ENCODE measurements at places on chromosomes 13 and 19.
A peak's percentile ranks its signal among the peaks of the same experiment; 100 is the strongest.

- DNase-seq = no peak
These were observed 21.6 kb downstream of the VASP start for GRCh38 chr19:45528744-45529419.

GRCh38 chr13:37443538-37443937, 155.0 kb downstream of the POSTN start:
- DNase-seq = no peak

- peak; percentile 55 for DNase-seq
These were observed 6.3 kb upstream of the JUNB start for GRCh38 chr19:12784871-12785430.

DNA sequence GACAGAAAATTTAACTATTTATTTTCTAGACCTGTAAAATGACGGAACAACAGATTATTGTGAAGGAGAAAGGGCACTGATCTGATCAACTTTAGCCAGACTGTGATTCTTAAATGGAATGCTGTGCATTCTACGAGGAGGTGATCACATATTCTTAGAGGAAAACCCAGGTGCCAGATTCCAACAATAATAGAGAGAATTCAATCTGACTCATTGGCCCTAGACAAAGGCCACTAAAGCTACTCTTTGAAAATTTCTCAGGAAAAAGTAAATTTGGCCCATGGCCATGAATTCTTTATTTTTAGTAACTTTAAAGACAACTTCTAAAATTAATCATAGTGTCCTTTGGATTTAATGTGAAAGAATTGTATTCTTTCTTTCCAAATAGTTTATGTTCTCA, 58.6 kb upstream of the POSTN start:
- DNase-seq = no peak

GRCh38 chr13:91141543-91142061, 205.9 kb upstream of the MIR17HG start:
- no peak for DNase-seq

- DNase-seq = no peak
These were observed 16.5 kb downstream of the MIER2 start for GRCh38 chr19:328025-328505.

- DNase-seq = no peak
These were observed 139.8 kb downstream of the MIPEP start for GRCh38 chr13:23749288-23749873.

DNA sequence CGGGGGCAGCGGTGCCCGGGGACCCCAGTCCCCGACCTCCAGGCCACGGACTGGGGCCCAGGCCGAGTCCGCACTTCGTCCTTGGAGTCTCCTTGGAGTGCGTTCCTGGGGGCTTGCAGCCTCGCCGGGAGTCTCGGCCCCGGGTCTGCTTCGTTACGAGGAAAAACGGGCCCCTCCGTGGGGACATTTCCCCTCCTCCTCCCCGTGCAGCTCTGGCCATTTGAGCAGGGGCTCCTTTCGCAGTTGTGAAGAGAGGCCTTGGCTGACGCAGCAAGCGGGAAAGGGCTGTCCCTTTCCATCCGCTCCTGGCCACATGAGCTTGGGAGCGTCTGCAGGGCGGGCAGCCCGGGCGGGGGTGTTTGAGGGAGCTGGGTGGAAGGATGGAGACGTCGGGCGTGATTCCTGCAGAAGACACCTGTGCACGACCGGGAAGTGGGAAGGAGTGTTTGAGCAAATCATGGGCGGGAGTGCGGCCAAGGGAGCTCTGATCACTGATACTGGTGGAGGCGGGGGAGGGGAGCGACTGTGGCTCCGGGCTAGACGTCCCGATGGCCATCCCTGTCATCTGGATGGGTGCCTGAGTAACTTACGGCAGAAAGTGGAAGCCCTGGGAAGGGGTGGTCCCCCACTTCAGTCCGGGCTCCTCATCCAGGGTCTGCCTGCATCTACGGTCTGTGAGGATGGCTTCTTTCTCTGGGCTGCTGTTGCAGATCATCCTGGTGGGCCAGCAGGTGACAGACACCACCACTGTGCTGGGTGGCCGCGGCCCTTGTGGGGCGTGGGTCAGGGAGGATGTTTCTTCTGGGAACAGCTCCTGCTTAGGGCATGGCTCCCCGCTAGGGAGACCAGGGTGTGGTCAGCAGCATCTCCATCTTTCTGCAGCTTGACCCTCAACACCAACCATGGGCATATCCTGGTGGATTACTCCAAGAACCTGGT, 736 bp downstream of the GPI start:
- no peak for DNase-seq

DNA sequence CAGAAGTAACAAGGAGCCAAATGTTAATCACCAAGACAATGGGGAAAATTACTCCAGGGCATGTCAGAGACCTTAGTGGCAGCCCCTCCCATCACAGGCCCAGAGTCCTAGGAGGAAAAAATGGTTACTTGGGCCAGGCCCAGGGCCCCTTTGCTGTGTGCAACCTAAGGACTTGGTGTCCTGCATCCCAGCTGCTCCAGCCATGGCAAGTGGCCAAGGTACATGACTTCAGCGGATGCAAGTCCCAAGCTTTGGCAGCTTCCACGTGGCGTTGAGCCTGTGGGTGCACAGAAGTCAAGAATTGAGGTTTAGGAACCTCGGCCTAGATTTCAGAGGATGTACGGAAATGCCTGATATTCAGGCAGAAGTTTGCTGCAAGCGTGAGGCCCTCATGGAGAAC, 46.7 kb downstream of the OR10H4 start:
- no peak for DNase-seq

GRCh38 chr13:31965361-31966066, 66.1 kb upstream of the FRY start:
- DNase-seq = peak; percentile 28

- DNase-seq = no peak
These were observed 30.9 kb upstream of the MED4 start for GRCh38 chr13:48125794-48126228.

GRCh38 chr13:29886446-29886845, 36.0 kb upstream of the UBL3 start:
- DNase-seq = peak; percentile 27

DNA sequence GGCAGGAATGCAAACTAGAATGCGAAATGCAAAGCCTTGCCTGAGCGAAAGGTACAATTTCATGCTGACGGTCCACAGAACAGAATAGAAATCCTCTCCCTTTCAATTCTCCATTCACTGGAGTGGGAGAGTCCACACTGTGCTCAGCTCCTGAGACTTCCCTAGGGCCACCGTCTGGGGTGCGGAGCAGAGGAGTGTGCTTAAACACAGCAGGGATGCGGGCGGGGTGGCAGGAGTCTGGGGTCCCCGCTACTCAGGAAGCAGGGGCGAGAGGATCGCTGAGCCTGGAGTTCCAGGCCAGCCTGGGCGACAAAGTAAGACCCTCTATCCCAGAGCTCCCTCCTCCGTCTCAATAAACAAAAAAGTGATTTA, 552 bp upstream of the ZNF816 start:
- DNase-seq = no peak

- DNase-seq = no peak
These were observed 54.2 kb downstream of the KDM4B start for GRCh38 chr19:5023128-5023571.

DNA sequence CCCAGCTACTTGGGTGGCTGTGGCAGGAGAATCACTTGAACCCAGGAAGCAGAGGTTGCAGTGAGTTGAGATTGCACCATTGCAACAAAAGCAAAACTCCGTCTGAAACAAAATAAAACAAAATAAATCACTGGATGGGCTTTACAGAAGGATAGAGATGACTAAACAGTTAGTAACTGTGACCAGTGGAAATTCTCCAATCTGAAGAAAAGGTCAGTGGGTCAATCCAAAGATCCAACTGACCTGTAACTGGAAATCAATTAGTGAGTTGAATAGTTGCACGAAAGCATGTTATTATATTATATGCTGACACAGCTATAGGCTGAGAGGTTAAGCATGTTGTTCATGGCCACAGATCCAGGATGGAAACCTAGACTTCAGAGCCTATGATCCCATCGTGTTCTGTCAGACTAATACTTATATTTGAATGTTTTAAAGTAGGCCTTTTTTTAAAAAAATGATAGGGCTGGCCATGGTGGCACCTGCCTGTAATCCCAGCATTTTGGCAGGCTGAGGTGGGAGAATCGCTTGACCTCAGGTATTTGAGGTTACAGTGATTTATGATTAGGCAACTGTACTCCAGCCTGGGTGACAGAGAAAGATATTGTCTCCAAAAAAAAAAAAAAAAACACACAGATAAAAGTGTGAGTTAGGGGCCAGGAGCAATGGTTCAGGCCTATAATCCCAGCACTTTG, 1.4 kb downstream of the ECH1 start:
- DNase-seq = no peak

GRCh38 chr19:38786572-38787265, 2.3 kb upstream of the LGALS7B start:
- DNase-seq = no peak

DNA sequence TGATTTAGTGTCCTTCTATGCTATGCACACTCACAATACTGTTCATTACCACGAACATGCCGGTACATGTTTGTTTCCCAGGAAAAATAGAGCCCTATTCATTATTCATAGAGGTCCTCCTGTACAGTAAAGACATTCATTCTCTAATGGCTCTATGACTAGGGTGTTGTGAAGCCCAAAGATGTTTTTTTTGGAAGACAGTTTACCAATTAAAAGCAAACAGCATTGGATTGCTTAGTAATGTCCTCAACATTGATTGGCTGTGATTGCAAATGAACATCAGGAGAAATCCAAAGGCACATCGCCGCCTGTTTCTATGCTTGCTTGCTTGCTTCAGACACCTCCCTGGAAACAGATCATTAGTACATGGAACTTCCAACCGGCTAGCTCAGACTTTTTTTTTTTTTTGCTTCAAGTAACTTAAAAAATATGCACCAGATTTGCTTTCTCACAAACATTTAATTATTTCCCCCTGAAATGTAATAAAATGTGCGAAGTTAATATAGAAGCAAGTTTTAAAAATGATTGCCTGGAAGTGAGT, 8.8 kb upstream of the GPC6 start:
- DNase-seq = no peak

- DNase-seq = peak; percentile 100
These were observed 481 bp upstream of the CNOT3 start for GRCh38 chr19:54136864-54137698.

GRCh38 chr13:71517004-71517403, 350.0 kb downstream of the DACH1 start:
- no peak for DNase-seq

GRCh38 chr19:3570606-3571011, 2.1 kb upstream of the HMG20B start:
- no peak for DNase-seq

GRCh38 chr13:111049791-111050538, 65.1 kb upstream of the ARHGEF7 start:
- peak; percentile 16 for DNase-seq

GRCh38 chr19:38773469-38774177, at the start of gene LGALS7:
LGALS7 (minus strand) TSS chr19:38773517; CDS start chr19:38773492, 25 bp downstream.
- DNase-seq = no peak

DNA sequence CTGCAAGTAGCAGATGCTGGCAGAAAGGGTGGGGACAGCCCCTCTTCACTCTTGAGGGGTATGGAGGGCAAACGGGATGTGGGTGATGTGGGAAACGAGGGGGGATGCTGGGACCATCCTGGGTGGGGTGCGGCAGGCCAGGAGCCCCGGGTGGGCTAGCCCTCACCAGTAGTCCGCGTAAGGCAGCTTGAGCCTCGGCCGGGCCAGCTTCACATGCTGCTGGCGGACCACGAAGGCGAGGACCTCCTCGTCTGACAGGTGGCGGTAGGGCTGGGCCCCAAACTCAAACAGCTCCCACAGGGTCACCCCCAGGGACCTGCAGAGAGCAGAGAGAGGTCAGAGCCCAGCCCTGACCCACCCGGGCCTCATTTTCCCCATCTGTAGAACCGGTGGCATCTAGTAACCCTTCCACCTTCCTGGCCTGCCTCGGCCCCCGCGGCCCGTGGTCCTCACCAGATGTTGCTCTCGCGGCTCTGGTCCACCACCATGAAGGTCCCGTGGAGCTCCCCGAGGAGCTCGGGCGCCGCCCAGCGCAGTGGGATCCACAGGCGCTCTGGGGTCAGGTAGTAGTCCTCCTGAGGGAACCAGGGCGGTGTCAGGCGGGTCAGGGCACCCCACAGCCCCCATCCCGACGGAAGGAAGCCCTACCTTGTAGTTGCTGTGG, 10.7 kb downstream of the LMTK3 start:
- DNase-seq = no peak

DNA sequence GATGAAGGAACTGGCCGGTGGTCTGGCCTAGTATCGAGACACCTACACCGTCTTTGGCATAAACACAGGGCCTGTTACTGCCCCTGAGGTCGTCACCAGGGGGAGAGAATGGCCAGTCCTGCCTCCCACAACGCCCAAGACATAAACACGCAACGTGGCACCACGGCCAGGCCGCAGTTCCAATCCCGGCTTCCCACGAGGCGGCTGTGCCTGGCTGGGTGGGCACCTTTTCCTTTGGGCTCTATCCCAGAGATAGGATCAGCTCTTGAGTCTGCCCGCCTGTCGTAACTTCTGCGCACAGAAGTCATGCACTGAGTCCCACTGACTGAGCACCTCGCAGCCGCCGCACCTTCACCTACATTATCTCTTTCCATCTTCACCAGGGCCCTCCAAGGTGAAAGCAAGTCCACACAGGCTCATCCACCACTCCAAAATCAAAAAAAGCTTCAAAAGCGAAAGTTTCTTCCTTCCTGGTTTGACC, 1.1 kb downstream of the MIER2 start:
- DNase-seq = no peak

DNA sequence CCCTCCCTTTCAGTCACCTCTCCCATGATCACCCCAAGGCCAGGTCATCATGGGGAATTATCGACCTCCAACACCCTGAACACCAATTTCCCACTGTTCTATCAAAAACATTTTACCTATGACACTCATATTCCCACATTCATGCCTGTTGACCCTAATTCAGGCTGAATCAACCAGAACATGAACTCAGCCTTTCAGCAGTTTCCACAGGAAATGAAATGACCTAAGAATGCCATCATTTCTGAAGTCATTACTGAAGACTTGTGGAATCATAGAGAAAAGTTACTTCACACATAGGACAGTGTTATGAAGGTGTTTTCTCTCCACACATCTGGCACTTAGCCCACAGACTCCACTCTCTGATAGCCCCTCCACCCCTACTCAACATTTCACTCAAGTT, 29.9 kb upstream of the FAM124A start:
- peak; percentile 25 for DNase-seq

GRCh38 chr19:10243606-10244005, 8.4 kb upstream of the MRPL4 start:
- no peak for DNase-seq

DNA sequence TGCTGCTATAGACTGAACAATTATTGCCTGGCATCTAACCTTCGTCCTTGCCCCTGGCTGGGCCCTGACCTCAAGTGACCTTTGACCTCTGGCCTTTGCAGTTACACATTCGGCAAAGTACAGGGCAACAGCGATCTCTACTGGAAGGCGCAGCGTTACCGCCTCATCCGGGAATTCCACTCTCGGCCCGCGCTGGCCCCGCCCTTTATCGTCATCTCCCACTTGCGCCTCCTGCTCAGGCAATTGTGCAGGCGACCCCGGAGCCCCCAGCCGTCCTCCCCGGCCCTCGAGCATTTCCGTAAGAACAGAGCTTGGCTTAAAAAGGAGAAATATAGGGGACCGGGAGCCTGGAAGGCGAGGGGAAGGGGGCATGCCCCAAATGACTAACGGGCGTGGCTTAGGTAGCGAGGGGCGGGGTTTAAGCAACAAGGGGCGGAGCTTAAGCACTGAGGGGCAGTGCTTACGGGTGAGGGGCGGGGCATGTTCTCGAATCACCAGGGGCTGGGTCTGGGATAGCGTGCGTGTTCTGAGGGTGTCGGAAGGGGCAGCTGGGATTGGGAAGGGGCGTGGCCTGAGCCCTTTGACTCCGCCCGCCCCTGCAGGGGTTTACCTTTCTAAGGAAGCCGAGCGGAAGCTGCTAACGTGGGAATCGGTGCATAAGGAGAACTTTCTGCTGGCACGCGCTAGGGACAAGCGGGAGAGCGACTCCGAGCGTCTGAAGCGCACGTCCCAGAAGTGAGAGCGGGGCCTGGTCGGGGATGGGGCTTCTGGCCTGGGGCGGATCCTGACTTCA, 52.7 kb downstream of the TRPM4 start:
- DNase-seq = peak; percentile 31

Measured in activated CD4-positive, alpha-beta T cell treated with anti-CD3 and anti-CD28 coated beads, Interleukin-10, Interleukin-2, amounts not matched to agents 100 ng/mL and 50 ng/mL, durations not matched to agents 16 hours and 8 hours (primary cell).